ENCODE measurements at places on chromosomes 12 and 14. TPM values are rescaled to one million over a fixed set of nuclear protein-coding genes. Genes with fewer than 3 reads are reported as not detected.

Gene HVCN1
- total RNA-seq = 0.83 TPM

Gene MYL2
- 0.96 TPM for total RNA-seq

Gene MYRFL
- 0.07 TPM for total RNA-seq

Gene NUDT14
- total RNA-seq = 42.9 TPM

Gene INHBC
- total RNA-seq = not detected

Gene NRIP2
- not detected for total RNA-seq

Gene P2RX2
- not detected for total RNA-seq

Gene CLEC4E
- 0.41 TPM for total RNA-seq

Gene NPFF
- not detected for total RNA-seq

Gene SLC10A1
- not detected for total RNA-seq

Gene WASHC4
- total RNA-seq = 26.3 TPM

Gene KCNH3
- 2.2 TPM for total RNA-seq

Gene CDK2
- total RNA-seq = 50.8 TPM

Gene FBLN5
- 6.1 TPM for total RNA-seq

Gene PTPRO
- 0.09 TPM for total RNA-seq

Gene HCAR2
- total RNA-seq = 0.07 TPM

Gene CPNE6
- total RNA-seq = 0.14 TPM

Gene TAS2R20
- not detected for total RNA-seq

Gene SYNDIG1L
- not detected for total RNA-seq

Gene DPPA3
- not detected for total RNA-seq

Gene PLA2G1B
- not detected for total RNA-seq

Gene DUSP16
- 8.9 TPM for total RNA-seq

Gene SOX5
- total RNA-seq = not detected

Gene PPP4R4
- total RNA-seq = 0.24 TPM

Gene PLBD1
- 4.8 TPM for total RNA-seq

Gene RNASE7
- total RNA-seq = not detected

Gene RFX4
- 0.07 TPM for total RNA-seq

Gene MYF6
- not detected for total RNA-seq

Gene TEP1
- total RNA-seq = 8.8 TPM

Gene LTBR
- total RNA-seq = 239 TPM

Gene PLEKHD1
- 0.02 TPM for total RNA-seq

Gene NPAS3
- not detected for total RNA-seq

Gene GPRC5A
- total RNA-seq = 256 TPM

Gene TMEM52B
- total RNA-seq = 0.06 TPM

Gene CATSPERB
- not detected for total RNA-seq

Gene FAM222A
- 6.0 TPM for total RNA-seq

Gene CCDC175
- not detected for total RNA-seq

Gene EML5
- total RNA-seq = 0.40 TPM

Gene SYNJ2BP
- total RNA-seq = 11.3 TPM

Gene ADAM20
- 0.02 TPM for total RNA-seq

Gene PTCSC3
- not detected for total RNA-seq

Gene ADAM21
- total RNA-seq = 0.08 TPM

Gene AKAP6
- total RNA-seq = 0.29 TPM

Gene DDX54
- 79.0 TPM for total RNA-seq

Gene LMO3
- total RNA-seq = not detected

Gene PTGDR
- not detected for total RNA-seq

Gene GLIPR1
- total RNA-seq = 31.7 TPM

Gene AKAP5
- 0.41 TPM for total RNA-seq

Gene CCDC91
- 27.5 TPM for total RNA-seq

Gene STON2
- 2.6 TPM for total RNA-seq

Gene TMTC2
- total RNA-seq = 1.1 TPM

Gene FITM1
- total RNA-seq = not detected

Gene GPRC5D
- total RNA-seq = not detected

Gene PTGER2
- 4.2 TPM for total RNA-seq

Gene PRIMA1
- 0.47 TPM for total RNA-seq

Gene DACT1
- total RNA-seq = 0.47 TPM

Gene PELI2
- total RNA-seq = 0.77 TPM

Gene ACOT6
- total RNA-seq = not detected

Gene DBX2
- not detected for total RNA-seq

Data from A549 treated with dexamethasone at 1 μM for 4 hours (cell line).